ENCODE measurements at places on chromosomes 4 and X.

GRCh38 chr4:73019462-73020047, 50.0 kb downstream of the COX18 start:
- no peak for DNase-seq

- no peak for DNase-seq
Measured at GRCh38 chr4:184444215-184444952, 30.0 kb downstream of the IRF2 start.

DNA sequence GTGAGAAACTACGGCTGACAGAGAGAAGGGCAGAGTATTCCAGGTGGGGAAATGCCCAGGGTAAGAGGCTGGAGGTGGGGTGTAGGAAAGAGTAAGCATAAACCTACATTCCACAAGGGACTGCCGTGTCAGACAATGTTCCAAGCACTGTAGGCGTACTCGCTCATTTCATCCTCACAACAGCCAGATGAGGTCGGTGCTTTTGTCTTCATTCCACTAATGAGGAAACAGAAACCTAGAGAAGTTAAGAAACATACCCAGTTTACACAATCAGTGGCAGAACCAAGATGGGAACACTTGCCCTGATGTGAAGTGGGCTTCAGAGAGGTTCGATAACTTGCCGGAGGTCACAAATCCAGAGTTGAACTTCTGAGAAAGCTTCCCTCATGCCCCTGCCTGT, 4.6 kb downstream of the SASH3 start:
- no peak for DNase-seq

- DNase-seq, result no peak
Measured at GRCh38 chr4:159593681-159594080, 490.8 kb downstream of the RAPGEF2 start.

DNA sequence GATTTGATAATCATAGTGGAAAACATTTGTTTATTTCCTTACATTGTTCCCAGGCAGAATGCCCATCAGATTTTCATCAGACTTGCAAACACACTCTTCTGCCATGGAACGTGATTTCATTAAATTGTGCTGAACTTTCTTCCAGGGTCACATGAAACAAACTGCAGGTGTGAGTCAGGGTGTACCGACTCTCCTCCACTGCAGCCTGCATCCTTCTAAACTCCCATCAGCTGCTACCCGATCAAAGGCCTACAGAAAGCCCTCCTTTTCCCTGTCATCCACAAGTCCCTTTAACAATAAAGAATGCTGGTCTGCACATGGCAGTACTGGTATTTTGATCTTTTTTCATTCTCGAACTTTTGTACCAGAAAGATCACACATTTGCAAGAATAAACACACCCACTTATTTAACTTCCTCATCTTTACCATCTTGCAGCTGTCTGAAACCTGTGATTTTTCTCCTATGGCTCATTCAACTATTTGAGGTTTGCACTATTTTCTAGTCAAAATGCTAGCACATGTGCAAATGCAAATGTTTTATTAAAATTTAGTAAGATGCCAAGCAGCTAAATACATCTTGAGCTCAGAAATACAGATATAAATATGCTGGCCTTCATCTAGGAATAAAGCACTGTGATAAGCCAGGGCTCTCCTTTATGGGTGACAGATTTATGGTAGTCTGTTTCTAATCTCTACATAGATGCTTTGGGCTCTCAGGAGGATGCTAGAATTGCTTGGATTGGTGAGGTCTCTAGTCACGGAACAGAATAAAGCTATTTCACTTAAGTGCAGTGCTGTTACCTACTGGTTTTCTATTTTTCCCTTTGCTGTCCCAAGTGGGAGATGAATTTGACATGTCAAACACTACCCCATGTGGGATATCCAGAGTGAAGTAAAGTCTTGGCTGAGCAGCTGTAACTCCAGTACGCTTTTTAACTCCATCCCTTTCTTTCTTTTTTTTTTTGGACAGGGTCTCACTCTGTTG, 25.8 kb upstream of the ARHGAP24 start:
- DNase-seq, result no peak

DNA sequence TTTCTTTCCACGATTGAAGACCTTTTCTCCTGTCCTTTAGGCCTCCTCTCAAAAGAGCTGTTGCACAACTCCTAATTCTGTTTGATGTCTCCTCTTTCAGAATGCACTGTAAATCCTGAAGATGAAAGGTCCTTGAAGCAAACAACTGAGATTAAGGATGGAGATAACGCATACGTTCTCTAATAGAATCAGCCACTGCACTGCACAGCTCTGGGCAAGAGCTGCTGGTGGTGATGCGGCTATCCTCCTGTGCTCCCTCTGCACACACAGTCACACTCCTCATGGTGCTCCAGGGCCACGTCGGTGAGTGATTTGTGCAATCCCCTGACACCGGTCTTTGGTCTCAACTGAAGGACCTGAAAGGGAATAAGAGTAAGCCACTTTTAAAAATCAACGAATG, 208.7 kb downstream of the PDGFC start:
- DNase-seq, result no peak

DNA sequence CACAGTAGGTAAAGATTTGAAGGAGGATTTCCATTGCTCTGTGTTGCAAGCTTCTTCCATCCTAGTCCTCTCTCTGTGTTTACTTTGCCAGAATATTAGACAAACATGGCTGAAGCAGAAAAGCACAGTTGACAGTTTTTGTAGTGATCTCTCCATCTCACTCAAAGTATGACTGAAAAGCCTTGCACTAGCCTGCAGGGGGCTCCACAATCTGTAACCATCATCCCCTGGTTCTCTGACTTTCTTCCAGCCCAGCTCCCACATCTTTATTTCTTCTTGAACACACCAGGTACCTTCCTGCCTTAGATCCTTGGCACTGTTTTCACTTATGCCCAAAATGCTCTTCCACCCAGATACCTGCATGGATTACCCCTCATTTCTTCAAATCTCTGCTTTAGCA, 34.1 kb upstream of the HHIP start:
- no peak for DNase-seq

GRCh38 chr4:74197080-74197479, 39.2 kb downstream of the MTHFD2L start:
- DNase-seq, result no peak

GRCh38 chr4:147076179-147076578, 130.5 kb upstream of the TTC29 start:
- no peak for DNase-seq

- no peak for DNase-seq
Measured at GRCh38 chr4:2878346-2878745, 34.7 kb downstream of the ADD1 start.

DNA sequence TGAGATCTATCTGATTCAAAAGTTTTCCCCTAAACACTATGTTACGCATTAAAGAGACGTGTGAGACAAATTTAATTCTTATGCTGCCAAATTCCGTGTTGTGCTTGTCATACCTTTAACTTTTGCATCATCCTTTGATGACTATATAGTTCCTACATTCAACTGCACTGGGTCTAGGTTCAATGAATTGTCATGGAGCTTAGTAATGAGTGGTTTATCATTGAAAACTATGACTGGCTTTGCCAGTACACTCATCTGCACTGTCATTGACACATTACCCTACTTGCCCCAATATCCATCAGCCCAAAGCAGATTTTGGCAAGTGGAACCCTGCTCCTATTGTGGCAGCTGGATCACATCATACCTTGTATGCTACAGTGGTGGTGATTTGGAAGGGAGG, 882.9 kb upstream of the SLIT2 start:
- no peak for DNase-seq

DNA sequence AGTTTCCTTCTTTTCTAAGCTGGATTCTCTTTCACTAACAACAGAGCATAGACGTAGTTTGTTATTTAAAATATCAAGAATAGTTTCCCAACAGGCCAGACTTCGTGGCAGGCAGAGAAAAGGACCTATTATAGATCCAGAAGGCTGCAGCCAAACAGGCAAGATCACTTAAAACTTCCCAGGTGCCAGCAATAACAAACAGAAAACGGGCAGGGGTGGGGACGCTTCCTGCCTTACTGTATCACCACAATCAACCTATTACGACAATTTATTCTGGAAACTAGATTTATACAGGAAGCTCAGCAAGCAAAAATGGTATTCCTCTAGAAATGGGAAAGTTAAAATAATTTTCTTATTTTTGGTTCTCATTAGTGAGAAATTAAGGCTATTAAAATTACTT, 22.1 kb downstream of the RWDD4 start:
- DNase-seq, result no peak

- no peak for DNase-seq
Measured at GRCh38 chr4:102318526-102318925, 26.8 kb downstream of the SLC39A8 start.

- DNase-seq, result no peak
Measured at GRCh38 chr4:184420881-184421416, 53.4 kb downstream of the IRF2 start.

- no peak for DNase-seq
Measured at GRCh38 chr4:52711834-52712250, 39.4 kb downstream of the ERVMER34-1 start.

DNA sequence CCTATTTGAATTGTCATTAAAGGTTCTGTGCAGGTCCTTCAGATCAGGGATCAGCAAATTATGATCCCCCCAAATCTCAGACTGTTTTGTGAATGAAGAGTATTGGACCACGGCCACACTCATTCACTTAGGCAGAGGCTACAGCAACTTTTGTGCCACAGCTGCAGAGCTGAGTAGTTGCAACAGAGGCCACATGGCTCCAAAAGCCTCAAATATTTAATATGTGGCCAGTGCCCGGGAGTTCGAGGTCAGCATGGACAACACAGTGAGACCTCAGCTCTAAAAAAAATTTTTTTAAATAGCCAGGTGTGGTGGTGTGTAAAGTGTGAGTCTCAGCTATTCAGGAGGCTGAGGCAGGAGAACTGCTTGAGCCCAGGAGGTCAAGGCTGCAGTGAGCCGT, 100.7 kb downstream of the NSUN7 start:
- DNase-seq, result no peak

DNA sequence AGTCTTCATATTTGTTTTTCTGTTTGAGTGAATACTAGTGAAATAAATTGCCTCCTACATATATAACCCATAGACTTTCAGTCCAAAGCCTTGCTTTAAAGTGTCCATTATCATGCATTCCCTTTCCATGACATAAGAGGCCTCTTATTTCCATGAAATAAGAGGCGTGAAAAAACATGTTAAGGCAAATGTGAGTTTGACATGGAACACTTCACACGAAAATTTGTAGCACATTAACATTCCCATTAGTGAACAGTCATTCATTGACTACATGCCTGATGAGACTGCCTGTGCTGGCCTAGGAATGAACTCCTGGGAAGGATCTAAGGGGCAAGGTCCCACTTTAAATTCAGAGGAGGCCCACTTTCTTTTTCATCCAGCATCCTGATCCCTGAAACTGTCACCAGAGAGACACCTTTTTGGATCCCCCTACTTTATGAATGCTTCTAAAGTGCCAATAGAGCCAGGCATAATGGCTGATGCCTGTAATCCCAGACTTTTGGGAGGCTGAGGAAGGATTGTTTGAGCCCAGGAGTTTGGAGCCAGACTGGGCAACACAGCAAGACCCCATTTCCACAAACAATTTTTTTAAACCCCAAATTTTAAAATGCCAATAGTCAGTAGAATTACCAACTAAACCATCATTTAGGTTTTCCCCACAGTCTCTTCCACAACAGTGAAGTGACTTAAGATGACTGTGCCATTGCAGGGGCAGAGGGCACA, 6.7 kb downstream of the RTL8B start:
- DNase-seq, result no peak

DNA sequence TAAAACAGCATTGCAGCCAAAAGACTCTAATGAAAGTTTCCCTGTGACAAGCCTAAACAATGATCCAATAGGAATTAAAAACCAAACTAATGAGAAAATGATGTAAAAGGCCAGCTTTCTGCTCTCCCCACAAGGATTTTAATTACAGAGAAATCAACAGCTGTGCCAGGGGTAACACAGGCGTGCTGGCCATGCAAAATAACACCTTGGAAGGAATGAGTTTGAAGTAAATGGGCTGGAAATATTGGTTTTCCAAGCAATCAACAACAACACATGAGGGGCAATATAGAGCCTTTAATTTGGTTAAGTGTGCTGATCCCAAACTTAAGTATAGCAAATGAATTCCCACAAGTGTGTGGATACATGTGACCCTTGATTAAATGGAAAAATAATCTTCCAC, 56.9 kb downstream of the NDNF start:
- no peak for DNase-seq

- no peak for DNase-seq
Measured at GRCh38 chr4:184959786-184960185, 58.5 kb upstream of the HELT start.

DNA sequence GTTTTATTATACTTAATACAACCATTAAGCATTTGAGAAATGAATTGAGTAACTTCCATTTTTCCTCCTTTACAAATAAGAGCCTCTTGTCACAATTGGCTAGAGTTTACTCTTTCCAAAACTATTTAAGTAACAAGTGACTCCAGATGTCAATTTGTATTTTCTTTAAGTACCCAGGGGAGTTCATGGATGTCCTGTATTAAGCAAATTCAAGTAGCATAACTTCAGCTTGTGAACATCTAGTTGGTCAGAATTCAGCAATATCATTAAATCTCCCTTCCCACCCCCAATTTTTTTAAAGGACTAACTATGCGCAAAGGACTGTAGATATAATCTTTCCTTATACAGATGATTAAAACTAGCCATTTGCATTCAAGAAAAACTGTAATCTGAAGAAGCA, 1.4 kb upstream of the ADGRL3 start:
- DNase-seq, result no peak

GRCh38 chr4:108092288-108092687, 76.4 kb downstream of the LEF1 start:
- no peak for DNase-seq

GRCh38 chrX:124223524-124223923, 108.9 kb upstream of the TEX13D start:
- DNase-seq, result no peak

DNA sequence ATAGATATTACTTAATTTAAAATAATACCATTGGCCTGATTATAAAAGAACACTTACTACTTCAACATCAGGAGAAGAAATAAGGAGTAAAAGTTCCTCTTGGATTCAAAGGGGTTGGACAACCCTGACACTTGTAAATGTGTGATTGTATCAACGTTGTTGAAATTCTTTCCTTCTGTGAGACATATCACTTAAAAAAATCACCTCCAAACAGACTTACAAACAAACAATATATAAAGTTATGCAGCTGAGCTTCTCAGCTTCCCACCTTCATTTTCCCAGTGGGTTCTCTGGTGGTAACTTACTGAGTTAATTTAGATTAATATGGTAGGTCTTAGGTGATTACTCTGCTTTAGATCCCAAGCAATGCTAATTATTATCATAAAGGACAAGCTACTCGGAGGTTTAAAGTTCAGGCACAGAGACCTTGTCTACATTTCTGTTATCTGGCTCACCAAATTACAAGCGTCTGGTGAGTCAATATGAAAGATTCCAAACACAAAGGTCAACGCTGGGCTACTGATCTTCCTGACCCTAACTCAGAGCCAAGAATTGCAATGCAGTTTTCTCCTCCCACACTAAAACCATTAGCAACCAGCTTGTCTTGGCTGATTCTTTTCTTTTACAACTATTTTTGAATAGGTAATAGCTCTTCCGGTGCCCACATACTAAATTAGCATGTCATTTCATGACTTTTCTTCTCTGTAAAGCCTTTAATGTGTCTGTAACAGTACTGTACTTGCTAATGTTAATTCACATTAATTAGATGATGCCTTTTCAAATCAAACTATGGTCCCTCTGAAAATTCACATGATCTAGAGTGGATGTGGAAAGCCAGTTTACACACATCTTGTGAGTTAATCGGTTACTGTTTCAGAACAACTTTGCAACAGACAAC, 157.6 kb downstream of the RASL11B start:
- DNase-seq, result no peak

Data from activated CD4-positive, alpha-beta T cell treated with anti-CD3 and anti-CD28 coated beads, Interleukin-2, amount 50 U/mL, for 4 hours (primary cell).